ENCODE measurements at places on chromosomes 5 and 9.
A peak's percentile ranks its signal among the peaks of the same experiment; 100 is the strongest.

DNA sequence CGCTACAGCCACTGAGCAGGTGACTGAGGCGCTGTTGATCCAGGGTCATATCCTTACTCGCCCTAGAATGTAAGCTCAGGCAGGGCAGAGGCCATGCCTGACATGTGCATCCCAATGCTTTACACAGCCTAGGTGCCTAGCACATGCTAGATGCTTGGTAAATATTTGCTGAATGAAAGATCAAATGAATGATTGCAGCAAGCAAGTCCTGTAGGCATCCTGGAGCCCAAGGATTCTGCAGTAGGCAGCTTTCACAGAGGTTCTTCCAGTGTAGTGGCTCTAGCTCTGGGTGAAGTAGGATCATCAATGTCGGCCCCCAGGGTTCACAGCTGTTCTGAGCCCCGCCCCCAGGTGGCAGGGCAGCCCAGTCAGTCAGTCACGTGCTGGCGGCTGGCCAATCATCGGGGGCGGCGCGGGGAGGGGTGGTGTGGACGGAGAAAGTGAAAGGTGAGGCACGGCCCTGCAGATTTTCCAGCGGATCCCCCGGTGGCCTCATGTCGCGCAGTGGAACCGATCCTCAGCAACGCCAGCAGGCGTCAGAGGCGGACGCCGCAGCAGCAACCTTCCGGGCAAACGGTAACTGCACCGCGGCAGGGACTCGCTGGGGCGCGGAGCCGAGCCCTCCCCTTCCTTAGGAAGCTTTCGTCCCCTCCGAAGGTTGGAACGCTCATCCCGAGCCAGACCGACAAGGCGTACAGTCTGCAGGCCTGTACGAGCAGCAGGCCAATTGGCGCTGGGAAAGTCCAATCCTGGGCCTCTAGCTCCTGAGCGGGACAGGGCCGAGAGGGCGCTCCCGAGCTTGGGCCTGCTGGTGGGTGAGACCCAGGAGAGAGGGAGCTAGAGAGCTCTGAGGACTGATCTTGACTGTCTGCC lies at the start of gene GALT:
GALT (plus strand) TSS at position 465 of the 873 bp plus-strand sequence; CDS start at position 495, 30 bp downstream.
- no peak for DNase-seq

DNA sequence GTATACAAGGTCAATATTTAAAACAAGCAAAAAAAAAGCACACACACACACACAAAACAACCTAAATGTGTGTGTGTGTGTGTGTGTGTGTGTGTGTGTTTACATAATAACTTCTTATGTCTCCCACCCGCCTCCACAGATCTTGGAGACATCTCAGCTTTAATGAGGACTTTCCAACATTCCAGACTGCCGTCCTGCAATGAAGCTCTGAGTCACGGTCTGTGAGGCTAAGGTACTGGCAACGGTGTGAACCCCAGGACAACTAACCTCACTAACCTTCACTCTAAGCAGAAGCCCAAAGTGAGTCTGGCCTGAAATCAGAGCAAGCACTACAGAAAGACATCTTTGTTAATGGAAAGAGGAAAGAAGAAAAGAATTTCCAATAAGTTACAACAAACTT lies 22.3 kb downstream of the ZNF474 start:
- DNase-seq = peak; percentile 69

- no peak for DNase-seq
Observed at GRCh38 chr5:97087138-97087537, 55.3 kb downstream of the LIX1 start.

DNA sequence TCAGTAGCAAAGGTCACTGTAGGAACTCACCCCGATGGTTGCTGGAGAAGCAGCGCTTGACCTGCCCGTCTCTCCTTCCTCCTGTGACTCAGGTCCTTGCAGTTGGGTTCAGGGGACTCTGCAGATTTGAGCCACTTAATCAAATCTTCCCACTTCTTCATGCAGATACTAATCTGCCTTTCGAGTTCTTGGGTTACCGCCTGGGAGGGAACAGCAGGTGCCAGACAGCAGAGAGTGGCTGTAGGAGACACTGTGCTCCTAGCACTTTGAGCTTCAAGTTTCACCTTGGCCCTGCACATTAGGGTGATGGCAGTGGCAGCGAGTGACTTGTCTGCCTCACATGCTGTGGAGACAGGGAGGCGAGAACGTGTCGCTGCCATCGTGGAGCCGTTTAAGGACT lies 478.3 kb downstream of the PSAT1 start:
- no peak for DNase-seq

- no peak for DNase-seq
Observed at GRCh38 chr5:115577741-115578140, 24.5 kb downstream of the TICAM2 start.

GRCh38 chr5:9265441-9266287 lies 280.2 kb downstream of the SEMA5A start:
- peak; percentile 53 for DNase-seq

DNA sequence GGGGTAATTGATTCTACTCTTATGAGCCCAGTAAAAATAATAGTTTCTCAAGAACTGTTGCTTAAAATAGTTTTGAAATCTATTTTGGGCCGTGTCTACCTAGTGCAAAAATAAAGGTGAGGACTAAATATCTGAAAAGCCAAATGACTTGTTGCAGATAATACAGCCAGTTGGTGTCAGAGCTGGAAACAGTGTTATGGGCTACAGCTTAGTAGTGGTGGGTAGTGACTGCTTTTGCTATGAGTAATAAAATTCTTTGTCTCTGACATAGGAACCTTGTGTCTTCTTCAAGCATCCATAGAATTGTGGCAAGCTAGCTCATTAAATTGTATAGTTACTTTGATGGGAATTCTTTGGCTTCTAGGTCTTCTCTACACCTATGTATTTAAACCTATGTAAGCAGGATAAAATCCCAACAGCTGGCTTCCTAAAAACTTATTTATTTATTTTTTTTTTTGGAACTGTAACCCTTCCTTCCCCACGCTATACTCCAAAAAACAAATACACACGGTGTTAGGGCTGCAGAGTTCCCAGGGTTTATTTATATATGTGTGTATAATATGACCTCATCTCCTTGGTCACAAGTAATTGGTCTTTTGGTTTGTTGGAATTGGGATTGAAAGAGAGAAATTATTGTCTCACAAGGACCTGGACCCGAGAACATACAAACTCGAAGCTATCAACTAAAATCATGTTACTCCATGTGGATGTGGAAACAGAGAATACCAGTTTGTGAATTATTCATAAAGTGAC lies 138.0 kb downstream of the NUDT12 start:
- DNase-seq = no peak

GRCh38 chr5:173762930-173763329 lies 125.2 kb upstream of the CPEB4 start:
- DNase-seq = no peak

DNA sequence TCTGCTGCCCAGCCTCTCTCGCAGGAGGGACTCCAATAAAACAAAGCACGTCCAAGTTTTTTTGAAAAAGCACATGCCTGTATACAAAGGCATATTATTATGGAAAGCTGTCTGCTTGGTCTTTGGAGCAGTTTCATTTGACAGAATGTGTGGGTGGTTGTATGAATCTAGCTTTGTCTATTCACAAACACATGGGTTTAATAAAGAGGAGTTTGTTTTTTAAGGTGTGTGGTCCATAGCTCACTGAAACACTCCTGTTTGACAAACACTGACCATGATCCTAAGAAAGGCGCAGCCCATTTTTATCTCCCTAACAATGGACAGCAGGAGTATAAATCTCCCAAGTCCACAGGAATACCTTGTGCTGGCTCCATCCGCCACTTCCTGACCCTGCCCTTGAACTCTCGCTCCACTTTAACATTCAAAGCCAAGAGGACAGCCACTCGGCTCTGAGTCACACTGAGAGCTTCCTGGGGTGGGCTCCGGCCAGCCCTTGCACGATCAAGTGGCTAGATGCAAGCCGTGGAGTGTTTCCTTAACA lies 371.9 kb downstream of the EBF1 start:
- DNase-seq = no peak

DNA sequence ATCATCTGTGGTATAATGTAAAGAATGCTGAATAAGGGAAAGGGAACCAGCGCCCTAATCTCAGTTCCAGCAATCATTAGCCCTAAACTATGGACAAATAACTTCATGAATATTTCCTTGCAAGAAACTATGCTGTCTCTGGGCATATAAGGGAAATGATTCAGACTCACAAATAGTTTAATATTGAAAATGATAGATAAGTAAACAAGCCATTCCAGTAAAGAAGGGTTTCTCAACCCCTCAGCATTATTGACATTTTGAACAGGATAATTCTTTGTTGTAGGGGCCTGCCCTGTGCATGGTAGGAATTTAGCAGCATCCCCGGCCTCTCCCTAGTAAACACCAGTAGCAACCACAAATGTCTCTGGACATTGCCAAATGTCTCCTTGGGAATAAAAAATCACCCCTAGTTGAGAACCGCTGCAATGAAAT lies 23.8 kb downstream of the C5 start:
- peak; percentile 21 for DNase-seq

Data from fibroblast of skin of left biceps (primary cell).